ENCODE measurements at places on chromosomes 5 and 9. TPM values are rescaled to one million over a fixed set of nuclear protein-coding genes. Genes with fewer than 3 reads are reported as not detected.

The CCDC183 gene
- not detected for total RNA-seq

The GLT6D1 gene
- total RNA-seq = not detected

The FOXD1 gene
- total RNA-seq = 72.4 TPM

The ACOT12 gene
- total RNA-seq = not detected

The PCDHB9 gene
- total RNA-seq = not detected

The CYLC2 gene
- total RNA-seq = not detected

The S100Z gene
- not detected for total RNA-seq

The NIPBL gene
- 14.6 TPM for total RNA-seq

The ADAMTS12 gene
- 5.1 TPM for total RNA-seq

The RETREG1 gene
- 6.0 TPM for total RNA-seq

The GM2A gene
- 29.9 TPM for total RNA-seq

The WNK2 gene
- 0.13 TPM for total RNA-seq

The PCDHGB5 gene
- 15.8 TPM for total RNA-seq

The PTGS1 gene
- 0.16 TPM for total RNA-seq

The ZBTB34 gene
- total RNA-seq = 8.0 TPM

The TSSK1B gene
- total RNA-seq = under 0.01 TPM

The PCDHB7 gene
- 0.63 TPM for total RNA-seq

The TEX48 gene
- not detected for total RNA-seq

The DOCK8 gene
- total RNA-seq = 0.49 TPM

The DDX46 gene
- 8.6 TPM for total RNA-seq

The CER1 gene
- total RNA-seq = not detected

The HK3 gene
- total RNA-seq = not detected

The IL13 gene
- not detected for total RNA-seq

The OR1J2 gene
- not detected for total RNA-seq

The TMC1 gene
- total RNA-seq = not detected

The FOXD4 gene
- not detected for total RNA-seq

The ACTBL2 gene
- total RNA-seq = 16.5 TPM

The SPATA31E1 gene
- total RNA-seq = not detected

The ZNF462 gene
- total RNA-seq = 25.7 TPM

The C9 gene
- total RNA-seq = not detected

The DEPDC1B gene
- total RNA-seq = 35.4 TPM

The PAX5 gene
- total RNA-seq = not detected

The BSPRY gene
- total RNA-seq = 0.13 TPM

The SIMC1 gene
- 9.1 TPM for total RNA-seq

The JAK2 gene
- 3.5 TPM for total RNA-seq

The TXNDC8 gene
- total RNA-seq = not detected

The SLC28A3 gene
- under 0.01 TPM for total RNA-seq

The OR13C4 gene
- not detected for total RNA-seq

The PIP5K1B gene
- total RNA-seq = 0.13 TPM

The NOXA1 gene
- 0.33 TPM for total RNA-seq

The NTRK2 gene
- under 0.01 TPM for total RNA-seq

The FCN2 gene
- total RNA-seq = not detected

The BTNL8 gene
- total RNA-seq = not detected

The IL17B gene
- 0.38 TPM for total RNA-seq

The LCN1 gene
- not detected for total RNA-seq

The IL31RA gene
- 1.1 TPM for total RNA-seq

The RXRA gene
- 29.4 TPM for total RNA-seq

The NR4A3 gene
- total RNA-seq = 0.13 TPM

The ALDH7A1 gene
- 33.8 TPM for total RNA-seq

The TRIM41 gene
- 9.1 TPM for total RNA-seq

The PRUNE2 gene
- 7.7 TPM for total RNA-seq
